Lung microvascular endothelial cell (primary cell): ENCODE measurements at places on chromosomes 13 and 19. TPM values are rescaled to one million over a fixed set of nuclear protein-coding genes. Genes with fewer than 3 reads are reported as not detected.

DNA sequence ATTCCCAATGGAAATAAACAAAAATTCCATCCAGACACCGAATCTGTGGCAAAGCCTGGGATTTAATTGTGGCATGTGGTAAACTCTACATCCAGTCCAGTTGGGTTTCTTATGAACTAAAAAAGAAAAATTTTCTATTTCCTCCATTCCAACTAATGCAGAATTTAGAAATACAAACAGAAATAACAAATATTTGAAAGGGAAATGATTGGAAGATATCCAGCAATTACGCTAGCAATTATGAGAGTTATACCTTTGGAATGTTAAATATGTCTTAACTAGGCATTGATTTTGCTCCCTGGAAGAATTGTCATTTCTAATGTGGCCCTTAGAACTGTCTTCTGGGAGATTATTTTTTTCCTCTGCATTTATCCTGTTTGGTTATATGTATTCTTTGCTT lies 421.4 kb upstream of the KLHL1 start:
- DNase-seq: no peak

DNA sequence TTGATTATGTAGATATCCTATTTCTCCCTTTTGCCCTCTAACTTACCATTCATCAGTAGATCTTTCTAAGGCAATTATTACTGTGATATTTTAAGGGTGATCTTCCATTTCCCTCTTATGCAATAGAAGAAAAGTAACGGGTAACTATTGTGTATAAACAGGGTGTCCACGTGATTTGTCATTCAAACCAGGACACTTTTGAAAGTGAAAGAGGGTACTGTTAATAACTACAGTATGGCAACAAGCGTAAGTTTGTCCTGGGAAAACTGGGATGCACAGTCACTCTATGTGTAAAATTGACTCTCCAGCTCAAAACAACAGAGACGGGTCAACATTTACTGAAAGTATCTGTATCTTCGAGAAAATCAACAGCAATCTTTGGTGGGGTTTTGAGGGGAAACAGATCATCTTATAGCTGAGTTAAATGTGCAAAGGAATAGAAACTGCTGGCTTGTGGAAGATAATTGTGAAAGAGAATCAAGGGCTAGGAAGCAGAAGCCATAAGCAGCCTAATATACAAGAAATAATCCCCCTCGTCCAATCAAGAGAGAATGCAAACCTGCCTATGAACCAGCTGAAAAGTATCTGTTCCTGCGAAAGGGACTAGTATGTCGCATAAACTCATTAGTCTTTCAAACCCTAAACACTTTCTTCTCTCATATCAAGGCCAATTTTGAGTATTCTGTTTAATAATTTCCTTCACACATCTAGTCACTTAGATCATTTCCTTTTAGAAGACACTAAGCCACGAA lies 126.7 kb downstream of the FOXO1 start:
- peak; percentile 63 for DNase-seq

DNA sequence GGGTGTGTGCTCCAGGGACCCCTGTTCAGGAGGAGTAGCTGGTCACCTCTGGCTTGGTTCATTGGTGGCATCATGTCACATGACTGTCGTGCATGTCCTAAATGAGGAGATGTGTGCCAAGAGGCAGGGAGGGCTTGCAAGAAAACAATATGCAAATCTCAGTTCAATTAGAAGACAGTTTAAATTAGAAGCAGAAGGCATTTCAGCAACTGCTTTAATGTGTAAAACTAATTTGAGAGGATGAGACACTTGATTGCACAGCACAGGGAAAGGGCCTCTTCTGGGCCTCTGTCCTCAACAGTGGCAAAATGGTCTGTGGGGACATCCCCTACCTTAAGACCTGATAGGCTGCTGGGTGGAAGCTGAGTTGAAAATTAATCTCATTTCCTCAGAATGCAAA lies 54.6 kb downstream of the SPATA13 start:
- DNase-seq: no peak

DNA sequence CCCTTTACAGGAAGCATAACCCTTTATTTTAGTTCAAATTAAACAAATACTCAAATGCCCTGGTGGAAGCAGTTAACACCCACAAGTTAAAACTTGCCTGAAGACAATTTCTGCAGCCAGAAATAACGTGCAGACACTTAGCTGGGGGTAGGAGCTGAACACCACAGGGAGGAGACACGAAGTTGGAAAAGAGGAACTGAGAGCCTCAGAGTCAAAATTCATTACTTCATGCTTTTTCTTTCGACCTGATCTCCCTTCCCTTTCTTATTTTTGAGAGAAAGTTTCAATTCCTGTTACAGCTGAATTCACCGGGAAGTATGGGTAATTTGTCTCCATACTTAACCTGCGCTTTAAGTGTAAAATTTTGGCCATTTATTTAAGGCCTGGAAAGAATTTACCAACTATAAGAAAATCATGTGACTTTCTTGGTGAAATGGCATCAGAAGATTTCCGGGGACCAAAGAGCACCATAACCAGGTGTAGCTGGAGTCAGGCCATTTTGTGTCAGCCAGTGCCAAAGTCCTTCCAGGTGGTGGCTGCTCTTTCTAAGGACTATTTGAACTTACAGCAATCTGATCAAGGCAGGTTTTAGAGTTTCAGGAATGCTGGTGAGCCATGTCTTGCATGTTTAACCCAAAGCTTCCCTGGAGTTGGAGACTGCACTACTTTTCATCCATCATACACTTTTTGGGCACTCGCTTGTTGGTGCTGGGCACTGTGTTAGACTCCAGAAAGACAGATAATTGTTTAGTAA lies 46.5 kb upstream of the RCBTB2 start:
- DNase-seq: no peak

The EBI3 gene
- 0.44 and 0.60 TPM in 2 replicates for total RNA-seq

The ZNF682 gene
- 1.1 and 4.0 TPM in 2 replicates for total RNA-seq
